Cardiac septum (tissue), 1 donor: ENCODE measurements at places on chromosomes 2 and 18.

- no peak for DNase-seq
Observed at GRCh38 chr2:72980535-72981217, 63.4 kb downstream of the EMX1 start.

DNA sequence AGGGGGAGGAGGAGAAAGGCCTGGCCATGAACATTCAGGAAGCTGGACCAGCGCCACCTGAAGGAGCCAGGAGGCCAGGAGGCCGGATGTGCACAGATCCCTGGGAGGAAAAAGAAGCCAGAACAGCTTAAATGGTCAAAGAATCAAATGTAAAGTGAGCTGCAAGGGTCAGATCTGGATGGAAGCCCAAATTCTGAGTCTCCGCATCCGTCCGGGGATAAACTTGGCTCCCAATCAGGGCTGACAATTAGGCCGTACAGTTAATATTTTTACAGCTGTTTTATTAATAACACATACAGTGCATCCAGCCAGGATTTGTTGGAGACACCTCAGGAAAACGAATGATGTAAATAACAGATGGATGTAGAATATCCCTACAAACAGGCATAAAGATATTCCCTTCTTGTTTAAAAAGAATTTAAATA lies 495.1 kb upstream of the TCF4 start:
- peak; percentile 78 for DNase-seq

- DNase-seq, result no peak
Observed at GRCh38 chr2:16640001-16640700, 25.5 kb downstream of the CYRIA start.

- DNase-seq, result no peak
Observed at GRCh38 chr2:7646661-7647060, 729.4 kb downstream of the RNF144A start.

DNA sequence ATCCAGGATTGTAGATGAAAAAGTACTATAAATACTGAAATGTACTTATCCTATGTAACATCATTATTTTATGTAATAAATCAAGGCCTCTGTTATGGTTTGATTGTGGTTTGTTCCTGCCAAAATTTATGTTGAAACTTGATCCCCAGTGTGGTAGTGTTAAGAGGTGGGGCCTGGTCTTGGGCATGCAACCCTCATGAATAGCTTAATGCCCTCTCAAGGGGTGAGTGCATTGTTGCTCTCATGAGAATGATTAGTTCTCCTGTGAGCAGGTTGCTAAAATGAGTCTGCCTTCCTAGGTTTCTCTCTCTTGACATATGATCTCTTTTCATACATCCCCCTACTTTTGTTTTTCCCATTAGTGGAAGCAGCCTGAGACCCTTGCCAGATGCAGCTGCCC lies 915.4 kb downstream of the TSN start:
- no peak for DNase-seq

DNA sequence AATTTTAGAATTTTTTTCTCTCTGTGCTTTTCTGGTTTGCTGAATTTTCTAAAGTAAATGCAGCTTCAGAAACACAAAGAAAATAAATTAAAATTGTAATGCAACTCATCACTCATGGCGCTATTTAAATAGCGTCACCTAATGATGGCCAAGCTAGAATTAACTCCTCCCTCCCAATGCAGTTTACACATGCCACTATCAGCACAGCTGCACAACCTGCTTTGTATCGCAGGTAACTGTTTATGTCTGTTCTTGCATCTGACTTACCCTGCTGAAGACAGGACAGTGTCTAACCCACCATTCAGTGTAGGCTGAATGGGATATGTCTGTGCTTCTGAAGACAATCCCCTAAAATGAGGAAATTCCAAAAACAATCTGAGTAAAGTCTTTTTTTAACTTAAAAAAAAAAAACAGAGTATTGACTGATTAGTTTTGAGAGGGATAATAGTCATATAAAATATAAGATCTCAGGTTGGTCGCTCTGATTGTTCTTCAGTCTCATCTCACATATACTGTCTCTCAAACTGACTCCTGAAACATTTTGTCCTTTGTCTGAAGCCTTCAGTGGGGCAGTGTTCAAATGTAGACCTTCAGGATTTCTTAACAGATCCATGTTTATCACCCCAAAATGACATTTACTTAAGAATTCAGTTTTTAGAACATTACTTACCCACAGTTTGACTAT lies 271.4 kb downstream of the ZEB2 start:
- DNase-seq, result no peak

DNA sequence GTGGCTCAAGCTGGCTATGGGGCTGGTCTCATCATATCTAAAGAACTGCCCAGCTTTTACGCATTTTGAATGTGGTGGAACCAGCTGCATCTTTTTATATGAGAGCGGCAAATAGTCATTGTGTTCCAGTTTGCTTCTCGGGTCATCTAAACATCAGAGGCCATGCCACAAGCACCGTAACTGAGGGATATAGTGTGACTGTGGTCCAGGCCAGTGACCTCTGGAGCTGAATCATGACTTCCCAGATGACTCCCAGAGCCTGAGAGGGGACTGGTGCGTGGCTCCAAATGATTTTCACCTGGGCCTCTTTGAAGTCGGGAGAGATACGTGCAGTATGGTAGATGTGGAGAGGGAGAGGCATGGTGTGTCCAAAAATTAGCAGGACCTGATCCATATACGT lies 271.0 kb downstream of the NEDD4L start:
- DNase-seq, result no peak

- DNase-seq, result no peak
Observed at GRCh38 chr2:222547083-222547482, 108.8 kb downstream of the FARSB start.

DNA sequence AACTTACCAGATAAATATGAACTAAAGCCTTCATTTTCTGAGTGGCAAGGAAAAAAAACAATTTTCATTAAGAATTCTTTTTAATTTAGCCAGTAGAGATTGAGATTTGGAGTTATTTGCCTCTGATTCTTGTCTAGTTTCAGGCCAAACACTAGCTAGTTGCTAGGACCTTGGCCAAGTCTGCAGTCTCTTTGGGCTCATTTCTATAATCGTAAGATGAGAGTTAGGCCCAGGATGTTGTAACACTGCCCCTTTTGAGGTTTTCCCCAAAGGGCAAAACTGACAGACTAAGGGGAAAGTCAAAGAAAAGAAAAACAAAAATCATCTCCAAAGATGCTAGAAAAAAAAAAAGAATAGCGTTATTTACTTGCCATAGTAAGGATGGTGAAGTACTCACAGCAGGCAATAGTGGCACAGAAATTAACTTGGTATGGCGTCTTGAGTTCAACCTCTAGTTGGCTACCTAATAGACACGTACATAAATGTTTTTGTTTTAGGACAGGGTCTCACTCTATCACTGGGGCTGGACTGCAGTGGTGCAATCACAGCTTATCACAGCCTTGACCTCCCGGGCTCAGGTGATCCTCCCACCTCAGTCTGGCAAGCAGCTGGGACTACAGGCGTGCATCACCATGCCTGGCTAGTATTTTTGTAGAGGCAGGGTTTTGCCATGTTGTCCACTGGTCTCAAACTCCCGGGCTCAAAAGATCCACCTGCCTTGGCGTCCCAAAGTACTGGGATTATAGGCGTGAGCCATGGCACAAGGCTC lies 23.0 kb upstream of the ADAM17 start:
- DNase-seq, result no peak

GRCh38 chr2:157359628-157360027 lies 34.0 kb upstream of the ERMN start:
- no peak for DNase-seq

DNA sequence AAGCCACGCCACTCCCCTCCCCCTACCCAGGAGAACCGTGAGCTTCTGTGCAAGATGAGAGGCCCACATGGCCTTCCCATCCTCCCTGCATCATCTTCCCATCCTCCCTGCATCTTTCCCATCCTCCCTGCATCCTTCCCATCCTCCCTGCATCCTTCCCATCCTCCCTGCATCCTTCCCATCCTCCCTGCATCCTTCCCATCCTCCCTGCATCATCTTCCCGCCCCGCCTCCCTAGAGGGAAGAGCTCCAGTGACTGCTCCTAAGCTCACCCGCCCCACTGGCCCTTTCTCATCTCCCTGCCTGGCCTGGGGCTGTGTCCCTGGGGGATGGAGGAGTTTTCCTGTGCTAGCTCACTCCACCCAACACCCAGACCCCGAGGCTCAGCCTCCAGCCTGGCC lies 93.3 kb upstream of the ASAP2 start:
- DNase-seq, result no peak

GRCh38 chr2:7924023-7924762 lies 757.7 kb upstream of the ID2 start:
- DNase-seq, result no peak

- DNase-seq, result no peak
Observed at GRCh38 chr2:15630121-15630977, 38.7 kb downstream of the DDX1 start.

DNA sequence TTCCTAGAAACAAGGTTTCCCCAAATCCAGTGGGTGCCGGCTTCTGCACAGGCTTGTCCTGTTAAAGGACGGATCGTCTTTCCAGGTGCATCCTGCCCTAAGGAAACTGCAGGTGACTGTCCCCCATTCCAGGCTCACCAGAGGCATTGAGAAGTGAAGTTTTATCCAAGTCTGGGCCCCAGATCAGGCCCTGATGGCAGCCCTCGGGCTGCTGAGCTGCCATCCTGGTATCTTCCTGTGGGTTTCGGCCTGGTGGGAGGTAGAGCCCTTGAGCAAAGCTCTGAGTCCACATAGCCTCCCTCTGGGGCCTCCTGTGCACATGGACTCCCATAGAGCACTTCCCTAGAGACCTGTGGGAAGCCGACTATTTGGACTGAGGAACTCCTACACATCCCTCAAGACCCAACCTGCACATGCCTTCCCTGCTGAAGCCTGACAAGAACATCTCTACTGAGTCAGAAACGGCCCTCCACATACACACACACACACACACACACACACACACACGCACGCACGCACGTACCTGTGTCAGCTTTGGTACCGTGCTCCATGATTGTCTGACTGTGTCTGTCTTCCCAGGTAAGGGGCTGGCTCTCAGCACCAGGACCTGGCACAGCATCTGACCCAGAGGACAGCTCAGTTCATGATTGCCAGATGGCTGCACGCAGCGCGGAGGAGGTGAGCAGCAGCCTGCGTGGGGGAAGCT lies 16.4 kb downstream of the TNS1 start:
- DNase-seq, result peak; percentile 63

GRCh38 chr18:51988277-51988676 lies 351.7 kb upstream of the DCC start:
- DNase-seq, result no peak

DNA sequence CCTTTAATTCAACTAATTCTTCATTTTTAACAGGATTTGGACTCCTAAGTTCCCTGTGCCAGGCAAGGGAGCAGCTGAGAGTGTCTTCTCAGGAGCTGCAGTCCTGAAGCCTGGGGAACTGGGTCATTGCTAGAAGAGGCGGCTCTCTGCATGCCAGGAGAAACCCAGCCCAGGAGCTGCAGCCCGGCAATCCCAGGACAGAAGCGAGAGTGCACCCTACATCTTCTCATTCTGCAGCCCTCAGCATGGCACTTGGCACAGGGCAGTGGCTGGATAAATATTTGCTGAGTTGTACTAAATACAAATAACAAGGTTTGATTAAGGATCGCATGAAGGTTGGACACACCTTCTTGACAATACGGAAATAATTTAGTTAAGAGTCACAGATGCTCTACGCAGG lies 244.9 kb upstream of the PXDN start:
- DNase-seq, result no peak

DNA sequence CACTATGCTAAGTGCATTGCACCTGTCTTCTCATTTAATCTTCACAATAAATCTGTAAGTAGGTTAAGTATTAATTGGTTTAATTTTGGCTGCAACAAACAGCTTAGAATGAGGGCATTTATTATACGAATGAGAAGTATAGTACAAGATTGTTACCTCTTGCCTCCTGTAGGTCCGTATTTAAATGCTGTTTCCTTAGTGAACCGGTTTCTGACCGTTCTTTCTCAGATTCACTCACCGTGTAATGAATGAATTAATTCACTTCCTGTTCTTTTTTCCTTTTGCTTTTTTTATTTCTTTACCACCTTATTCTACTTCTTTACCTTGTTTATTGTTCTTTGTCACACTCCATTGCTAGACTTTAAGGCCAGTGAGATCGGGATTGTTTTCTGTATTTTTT lies 153.8 kb upstream of the RASGRP3 start:
- no peak for DNase-seq

- DNase-seq, result no peak
Observed at GRCh38 chr18:13543811-13544732, 182.3 kb downstream of the FAM210A start.

DNA sequence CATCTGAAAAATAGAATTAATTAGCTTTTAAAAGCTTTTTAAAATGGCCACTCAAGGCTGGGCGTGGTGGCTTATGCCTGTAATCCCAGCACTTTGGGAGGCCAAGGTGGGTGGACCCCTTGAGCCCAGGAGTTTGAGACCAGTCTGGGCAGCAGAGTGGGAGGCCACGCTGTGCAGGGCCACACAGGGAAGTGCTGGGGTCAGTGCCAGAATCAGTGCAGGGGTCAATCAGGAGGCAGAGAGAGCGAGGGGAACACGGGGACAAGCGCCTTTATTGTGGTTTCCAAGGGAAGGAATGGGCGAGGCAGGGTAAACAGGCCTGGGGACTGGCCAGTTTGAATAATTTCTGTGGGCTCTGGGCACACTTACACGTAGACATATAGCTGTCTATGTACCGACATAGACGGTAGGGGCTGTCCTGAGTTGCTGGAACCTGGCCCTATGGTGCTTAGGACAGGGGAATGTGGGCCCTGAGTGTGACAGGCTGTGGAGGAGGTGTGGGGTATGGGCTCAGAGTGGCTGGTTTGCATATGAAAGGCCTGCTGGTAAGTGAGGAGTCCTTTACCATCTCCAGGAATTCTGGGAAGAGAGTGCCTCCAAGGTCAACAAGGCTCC lies 42.9 kb downstream of the DYSF start:
- no peak for DNase-seq

DNA sequence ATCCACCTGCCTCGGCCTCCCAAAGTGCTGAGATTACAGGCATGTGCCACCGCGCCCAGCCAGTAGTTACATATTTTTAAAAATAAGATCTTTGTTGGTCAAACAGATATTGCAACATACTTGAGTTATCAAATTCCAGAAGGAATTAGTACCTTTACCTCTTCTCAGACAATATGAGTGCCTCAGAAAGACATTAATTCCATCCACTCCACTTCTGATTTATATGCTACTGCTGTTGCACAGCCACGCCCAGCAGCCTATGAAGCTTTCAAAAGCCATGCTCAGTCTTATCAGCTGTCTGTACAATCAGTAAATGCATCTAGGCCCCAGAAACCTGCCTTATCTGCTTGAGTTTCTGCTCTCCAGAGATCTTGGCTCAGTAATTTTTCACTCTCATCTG lies 47.8 kb downstream of the MEX3C start:
- DNase-seq, result peak; percentile 12

GRCh38 chr2:66434679-66435548 lies at the start of gene MEIS1:
Gene MEIS1, plus strand, starts transcription at chr2:66435125. Its CDS starts 732 bp downstream, at chr2:66435857.
- DNase-seq, result peak; percentile 94

DNA sequence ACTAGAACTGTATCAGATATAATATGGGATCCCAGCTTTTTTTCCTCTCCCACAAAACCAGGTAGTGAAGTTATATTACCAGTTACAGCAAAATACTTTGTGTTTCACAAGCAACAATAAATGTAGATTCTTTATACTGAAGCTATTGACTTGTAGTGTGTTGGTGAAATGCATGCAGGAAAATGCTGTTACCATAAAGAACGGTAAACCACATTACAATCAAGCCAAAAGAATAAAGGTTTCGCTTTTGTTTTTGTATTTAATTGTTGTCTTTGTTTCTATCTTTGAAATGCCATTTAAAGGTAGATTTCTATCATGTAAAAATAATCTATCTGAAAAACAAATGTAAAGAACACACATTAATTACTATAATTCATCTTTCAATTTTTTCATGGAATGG lies 77.7 kb upstream of the CSRNP3 start:
- DNase-seq, result no peak

GRCh38 chr2:109636317-109636716 lies 22.2 kb downstream of the SOWAHC start:
- no peak for DNase-seq
